Type B pancreatic cell (in vitro differentiated cells): ENCODE measurements at places on chromosomes 7 and 10.

DNA sequence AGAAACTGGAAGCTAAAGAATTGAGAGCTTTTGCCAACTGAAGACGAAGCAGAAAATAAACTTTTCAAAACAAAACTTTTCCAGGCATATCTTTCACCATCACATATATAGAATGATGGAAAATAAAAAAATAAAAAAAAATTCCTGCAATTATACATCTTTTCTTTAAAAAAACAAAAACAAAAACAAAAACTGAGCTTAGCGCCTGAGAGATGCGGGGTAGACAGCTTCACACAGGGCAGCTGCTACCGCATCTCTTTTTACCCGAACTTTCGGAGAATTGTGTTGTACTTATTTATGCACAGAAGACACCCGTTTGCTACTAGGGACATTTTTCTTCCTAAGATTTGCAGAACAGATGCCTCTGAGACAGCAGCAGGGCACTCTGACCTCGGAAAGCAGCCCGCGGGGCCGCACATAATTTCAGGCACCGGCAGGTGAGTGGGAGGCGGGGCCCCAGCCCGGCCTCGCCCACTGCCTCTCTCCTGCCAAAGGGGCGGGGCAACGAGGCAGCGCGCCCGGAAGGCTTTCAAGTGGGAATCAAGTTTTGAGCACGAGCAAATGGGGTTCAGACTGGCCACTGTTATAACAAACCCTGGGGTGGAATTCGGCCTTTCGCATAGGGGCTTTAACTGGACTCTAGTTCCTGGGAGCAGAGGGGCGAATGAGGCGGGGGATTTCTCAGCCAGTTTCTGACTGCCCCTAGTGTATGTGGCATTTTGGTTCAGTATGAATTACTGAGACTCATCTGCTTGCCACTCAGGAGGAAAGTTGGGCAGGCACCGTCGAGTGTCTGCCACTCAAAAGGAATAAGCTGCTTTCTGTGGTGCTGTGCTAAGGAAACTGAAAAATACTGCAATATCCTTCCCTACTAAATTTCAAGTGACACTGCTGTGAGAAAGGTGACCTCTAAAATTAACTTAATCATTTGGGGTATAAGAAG is 18.5 kb upstream of the FAM133B start:
- H3K27me3 ChIP-seq: no peaks in the 10 kb centered on the region
- peak; percentile 75 for DNase-seq
- H3K27ac ChIP-seq: no peak overlapping the region
- peaks cover 6% of the 10 kb centered on the region for H3K4me1 ChIP-seq
- H3K36me3 ChIP-seq: no peaks in the 10 kb centered on the region

DNA sequence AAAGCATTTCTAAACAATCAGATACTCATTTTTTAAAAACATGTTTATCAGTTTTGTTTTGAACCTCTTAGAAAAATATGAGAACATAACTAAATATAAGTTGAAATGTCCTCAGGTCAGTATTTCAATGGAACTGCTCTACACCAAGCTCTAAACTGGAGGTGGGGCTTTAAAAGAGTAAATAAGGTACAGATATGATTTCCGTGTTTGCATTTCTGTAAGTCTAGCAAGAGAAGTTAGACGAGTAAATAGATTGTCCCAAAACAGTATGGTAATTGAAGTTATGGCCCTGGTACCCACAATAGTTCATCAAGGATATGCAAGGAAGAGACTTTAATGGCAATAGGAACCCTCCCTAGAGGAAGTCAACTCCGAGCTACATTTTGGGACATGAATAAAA is 115.1 kb upstream of the AKR1E2 start:
- no peak for DNase-seq
- no peak overlapping the region for H3K27ac ChIP-seq
- H3K27me3 ChIP-seq: no peaks in the 10 kb centered on the region
- no peaks in the 10 kb centered on the region for H3K4me1 ChIP-seq

DNA sequence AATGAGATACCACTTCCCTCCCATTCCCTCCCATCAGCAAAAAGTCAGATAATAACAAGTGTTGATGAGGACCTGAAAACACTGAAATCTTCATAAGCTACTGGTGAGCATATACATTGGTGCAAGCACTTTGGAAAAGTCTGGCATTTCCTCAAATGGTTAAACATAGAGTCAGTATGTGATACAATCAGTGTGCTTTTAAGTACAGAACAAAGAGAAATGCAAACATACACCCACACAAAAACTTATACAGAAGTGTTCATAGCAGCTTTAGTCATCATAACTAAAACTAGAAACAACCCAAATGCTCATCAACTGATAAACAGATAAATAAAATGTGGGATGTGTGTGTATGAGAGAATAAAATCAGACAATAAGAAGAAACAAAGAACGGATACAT is 261.9 kb downstream of the ELMO1 start:
- no peaks in the 10 kb centered on the region for H3K36me3 ChIP-seq
- DNase-seq: no peak
- H3K4me3 ChIP-seq: no peak overlapping the region

- H3K27me3 ChIP-seq: peaks cover 32% of the 10 kb centered on the region
- DNase-seq: no peak
Observed at GRCh38 chr7:22358820-22359697, 2.1 kb upstream of the RAPGEF5 start.

DNA sequence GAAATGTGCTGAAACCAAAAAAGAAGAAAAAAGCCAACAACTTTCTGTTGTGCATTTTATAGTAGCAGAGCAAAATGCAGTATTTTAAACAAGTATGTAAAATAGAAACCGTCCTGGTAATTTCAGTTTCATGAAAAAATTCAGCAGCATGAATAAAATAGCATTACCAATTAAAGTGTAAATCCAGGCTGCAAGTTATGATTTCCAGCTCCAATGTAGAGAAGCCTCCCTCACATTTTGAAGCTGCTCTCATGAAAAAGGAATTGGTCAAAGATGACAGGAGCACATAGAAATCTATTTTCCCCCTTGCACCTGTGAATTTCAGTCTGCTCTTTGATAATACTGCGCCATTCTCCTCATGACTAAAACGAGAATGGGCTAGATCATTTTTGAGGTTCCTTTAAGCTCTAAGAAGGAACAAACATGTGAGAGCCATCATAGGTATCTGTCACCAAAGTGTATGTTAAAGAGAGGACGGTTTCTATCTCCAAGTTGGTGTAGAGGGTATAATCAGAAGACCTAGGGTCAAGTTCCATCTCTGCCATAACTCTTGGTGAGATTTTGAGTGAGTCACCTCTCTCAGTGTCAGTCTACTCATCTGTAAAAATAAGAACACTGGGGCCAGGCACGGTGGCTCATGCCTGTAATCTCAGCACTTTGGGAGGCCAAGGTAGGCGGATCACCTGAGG is 107.5 kb downstream of the MTPAP start:
- no peak for DNase-seq
- no peaks in the 10 kb centered on the region for H3K27me3 ChIP-seq
- no peak overlapping the region for H3K27ac ChIP-seq
- no peak overlapping the region for H3K4me3 ChIP-seq
- no peaks in the 10 kb centered on the region for H3K36me3 ChIP-seq

DNA sequence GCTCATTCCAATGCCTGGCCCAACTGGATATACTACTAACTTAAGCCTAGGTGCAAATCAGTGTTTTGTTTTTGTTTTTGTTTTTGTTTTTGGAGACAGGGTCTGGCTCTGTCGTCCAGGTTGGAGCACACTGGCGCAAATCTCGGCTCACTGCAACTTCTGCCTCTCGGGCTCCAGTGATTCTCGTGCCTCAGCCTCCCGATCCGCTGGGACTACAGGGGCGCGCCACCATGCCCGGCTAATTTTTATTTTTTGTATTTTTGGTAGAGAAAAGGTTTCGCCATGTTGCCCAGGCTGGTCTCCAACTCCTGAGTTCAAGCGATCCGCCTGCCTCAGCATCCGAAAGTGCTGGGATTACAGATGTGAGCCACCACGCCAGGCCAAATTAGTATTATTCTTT is 1.6 kb downstream of the PPP3CB start:
- H3K4me3 ChIP-seq: peak overlapping the region; percentile 80
- H3K36me3 ChIP-seq: peaks cover 19% of the 10 kb centered on the region
- peaks cover 28% of the 10 kb centered on the region for H3K4me1 ChIP-seq
- H3K27me3 ChIP-seq: no peaks in the 10 kb centered on the region

- no peak overlapping the region for H3K4me3 ChIP-seq
- H3K27ac ChIP-seq: no peak overlapping the region
- H3K4me1 ChIP-seq: no peaks in the 10 kb centered on the region
- no peak for DNase-seq
- H3K27me3 ChIP-seq: peaks cover 10% of the 10 kb centered on the region
Observed at GRCh38 chr10:64535131-64535867, 1014.1 kb downstream of the REEP3 start.

- peaks cover 24% of the 10 kb centered on the region for H3K4me1 ChIP-seq
- H3K36me3 ChIP-seq: no peaks in the 10 kb centered on the region
- H3K27ac ChIP-seq: no peak overlapping the region
- peaks cover 7% of the 10 kb centered on the region for H3K27me3 ChIP-seq
Observed at GRCh38 chr10:78328592-78329404, 295.1 kb downstream of the RPS24 start.

GRCh38 chr7:116689790-116690259 is 17.8 kb downstream of the MET start:
- H3K4me1 ChIP-seq: peaks cover 5% of the 10 kb centered on the region
- no peak overlapping the region for H3K27ac ChIP-seq
- no peak for DNase-seq
- peaks cover 5% of the 10 kb centered on the region for H3K36me3 ChIP-seq
- no peak overlapping the region for H3K4me3 ChIP-seq
- no peaks in the 10 kb centered on the region for H3K27me3 ChIP-seq

DNA sequence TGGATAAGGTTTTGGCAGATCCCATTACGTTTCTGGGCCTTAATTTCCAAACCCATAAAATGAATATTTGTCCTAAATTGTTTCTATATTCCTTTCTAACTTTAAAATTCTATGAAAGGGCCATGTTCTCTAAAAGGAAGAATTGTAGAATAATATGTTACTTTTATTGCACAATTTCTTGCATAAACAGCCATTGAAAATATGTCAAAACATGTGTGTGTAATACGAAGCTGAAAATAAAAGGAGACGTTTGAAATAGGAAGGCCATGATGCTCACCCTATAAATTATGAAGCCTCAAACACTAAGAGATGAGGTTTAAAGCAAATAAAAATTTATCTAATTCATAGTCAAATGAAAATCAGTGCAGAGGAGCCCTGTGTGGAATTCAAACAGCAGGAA is 145.0 kb upstream of the LRRTM3 start:
- H3K27me3 ChIP-seq: no peaks in the 10 kb centered on the region
- DNase-seq: no peak
- no peak overlapping the region for H3K27ac ChIP-seq
- no peak overlapping the region for H3K4me3 ChIP-seq
- H3K4me1 ChIP-seq: no peaks in the 10 kb centered on the region

- no peaks in the 10 kb centered on the region for H3K4me1 ChIP-seq
- H3K4me3 ChIP-seq: no peak overlapping the region
- H3K36me3 ChIP-seq: no peaks in the 10 kb centered on the region
- DNase-seq: no peak
- no peaks in the 10 kb centered on the region for H3K27me3 ChIP-seq
Observed at GRCh38 chr7:64485623-64486022, 77.2 kb downstream of the ZNF680 start.

GRCh38 chr10:13651969-13652720 is 65.4 kb downstream of the PRPF18 start:
- H3K4me3 ChIP-seq: no peak overlapping the region
- peaks cover 37% of the 10 kb centered on the region for H3K36me3 ChIP-seq
- DNase-seq: no peak
- H3K4me1 ChIP-seq: no peaks in the 10 kb centered on the region

- H3K27me3 ChIP-seq: peaks cover 98% of the 10 kb centered on the region
- peak overlapping the region; percentile 68 for H3K27ac ChIP-seq
- DNase-seq: no peak
Observed at GRCh38 chr7:96997512-96998032, 7.8 kb upstream of the DLX6 start.

- no peak overlapping the region for H3K4me3 ChIP-seq
- DNase-seq: no peak
- H3K4me1 ChIP-seq: peaks cover 15% of the 10 kb centered on the region
Observed at GRCh38 chr7:91892099-91892705, 11.7 kb upstream of the MTERF1 start.

DNA sequence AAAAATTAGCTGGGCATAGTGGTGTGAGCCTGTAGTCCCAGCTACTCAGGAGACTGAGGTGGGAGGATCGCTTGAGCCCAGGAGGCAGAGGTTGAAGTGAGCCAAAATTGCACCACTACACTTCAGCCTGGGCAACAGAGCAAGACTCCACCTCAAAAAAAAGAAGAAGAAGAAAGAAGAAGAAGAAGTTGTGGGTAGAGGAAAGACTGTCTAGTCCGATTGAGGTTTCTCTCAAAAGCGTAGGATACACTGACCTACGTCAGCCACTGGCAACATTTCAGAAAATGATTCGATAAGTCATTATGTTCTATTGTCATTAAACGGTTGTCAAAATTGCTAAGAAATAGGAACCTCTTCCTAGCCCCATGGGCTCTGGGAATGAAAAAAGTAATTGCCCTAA is 22.3 kb upstream of the RHBDD2 start:
- no peaks in the 10 kb centered on the region for H3K36me3 ChIP-seq
- no peak overlapping the region for H3K27ac ChIP-seq
- DNase-seq: no peak
- no peak overlapping the region for H3K4me3 ChIP-seq
- no peaks in the 10 kb centered on the region for H3K27me3 ChIP-seq

GRCh38 chr10:122877264-122877663 is 2.1 kb downstream of the FAM24B start:
- no peaks in the 10 kb centered on the region for H3K4me1 ChIP-seq
- DNase-seq: no peak
- no peaks in the 10 kb centered on the region for H3K36me3 ChIP-seq
- no peak overlapping the region for H3K4me3 ChIP-seq
- peaks cover 50% of the 10 kb centered on the region for H3K27me3 ChIP-seq

GRCh38 chr10:131772441-131772840 is 128.4 kb upstream of the PPP2R2D start:
- H3K27ac ChIP-seq: no peak overlapping the region
- no peaks in the 10 kb centered on the region for H3K36me3 ChIP-seq
- DNase-seq: no peak
- peaks cover 11% of the 10 kb centered on the region for H3K27me3 ChIP-seq

DNA sequence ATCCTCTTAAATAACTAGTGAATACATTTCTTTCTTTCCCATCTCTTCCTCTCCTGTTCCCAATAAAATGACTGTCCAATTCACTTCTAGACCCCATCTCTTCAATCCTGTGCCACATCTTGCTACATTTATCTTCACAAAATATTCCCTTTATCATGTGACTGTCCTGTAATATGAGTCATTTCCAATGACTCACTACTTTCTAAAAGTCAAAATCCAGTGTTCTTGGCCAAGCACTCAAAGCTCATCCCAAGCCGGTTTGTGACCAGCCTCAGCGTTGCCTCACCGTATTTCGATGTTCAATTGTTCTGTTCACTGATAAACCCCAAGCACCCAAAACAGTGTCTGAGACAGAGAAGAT is 104.7 kb downstream of the PARD3 start:
- H3K27ac ChIP-seq: peak overlapping the region; percentile 37
- no peak for DNase-seq
- no peaks in the 10 kb centered on the region for H3K27me3 ChIP-seq
- peaks cover 41% of the 10 kb centered on the region for H3K4me1 ChIP-seq
- no peak overlapping the region for H3K4me3 ChIP-seq

GRCh38 chr7:80726666-80727065 is 88.2 kb downstream of the CD36 start:
- DNase-seq: no peak
- H3K27ac ChIP-seq: no peak overlapping the region

- no peak overlapping the region for H3K4me3 ChIP-seq
- no peak overlapping the region for H3K27ac ChIP-seq
- H3K36me3 ChIP-seq: no peaks in the 10 kb centered on the region
- peaks cover 51% of the 10 kb centered on the region for H3K27me3 ChIP-seq
- no peak for DNase-seq
- H3K4me1 ChIP-seq: peaks cover 6% of the 10 kb centered on the region
Observed at GRCh38 chr10:122561212-122561611, 658 bp downstream of the DMBT1 start.
